ENCODE measurements at places on chromosomes 2 and 18.

GRCh38 chr18:63126134-63127069 lies 193.2 kb downstream of the BCL2 start:
- no peak for DNase-seq

GRCh38 chr2:232042911-232043574 lies 81.5 kb downstream of the DIS3L2 start:
- DNase-seq: no peak

DNA sequence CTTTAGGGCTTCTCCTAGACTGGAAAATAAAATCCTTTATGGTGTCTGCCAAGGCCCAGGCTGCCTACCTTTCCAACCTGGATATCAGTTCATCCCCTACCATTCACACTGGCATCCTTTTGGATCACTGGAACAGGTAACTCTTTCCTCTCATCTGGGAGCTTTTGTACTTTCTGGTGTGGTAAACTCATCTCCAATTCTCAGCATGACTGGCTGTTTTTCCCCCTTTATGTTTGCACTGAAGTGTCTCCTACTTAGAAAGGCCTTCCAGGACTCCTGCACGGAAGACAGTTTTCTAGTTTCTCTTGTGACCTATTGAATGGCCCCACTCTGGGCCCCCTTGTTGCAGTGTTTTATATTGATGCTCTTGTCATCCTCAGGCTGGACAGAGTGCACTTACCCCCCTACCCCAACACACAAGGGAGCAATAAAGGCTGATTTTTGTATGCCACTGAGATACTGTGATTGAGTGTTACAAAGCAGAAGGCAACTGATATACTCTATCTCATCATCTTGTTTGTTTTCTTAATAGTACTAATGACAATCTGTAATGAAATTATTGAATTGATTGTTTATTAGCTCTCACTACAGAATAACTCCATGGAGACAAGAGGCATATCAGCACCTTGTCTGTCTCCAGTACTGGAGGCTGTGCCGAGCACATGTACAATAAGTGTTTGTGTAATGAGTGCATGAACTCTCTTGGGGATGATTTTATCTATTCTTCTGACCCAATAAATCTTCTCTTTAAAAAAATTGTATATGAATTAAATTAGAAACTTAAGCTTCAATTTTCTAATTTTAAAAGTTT lies 129.9 kb downstream of the PIEZO2 start:
- no peak for DNase-seq

GRCh38 chr2:45962177-45962921 lies 310.9 kb downstream of the PRKCE start:
- no peak for DNase-seq

GRCh38 chr2:37414470-37414949 lies 70.1 kb downstream of the QPCT start:
- peak; percentile 23 for DNase-seq

DNA sequence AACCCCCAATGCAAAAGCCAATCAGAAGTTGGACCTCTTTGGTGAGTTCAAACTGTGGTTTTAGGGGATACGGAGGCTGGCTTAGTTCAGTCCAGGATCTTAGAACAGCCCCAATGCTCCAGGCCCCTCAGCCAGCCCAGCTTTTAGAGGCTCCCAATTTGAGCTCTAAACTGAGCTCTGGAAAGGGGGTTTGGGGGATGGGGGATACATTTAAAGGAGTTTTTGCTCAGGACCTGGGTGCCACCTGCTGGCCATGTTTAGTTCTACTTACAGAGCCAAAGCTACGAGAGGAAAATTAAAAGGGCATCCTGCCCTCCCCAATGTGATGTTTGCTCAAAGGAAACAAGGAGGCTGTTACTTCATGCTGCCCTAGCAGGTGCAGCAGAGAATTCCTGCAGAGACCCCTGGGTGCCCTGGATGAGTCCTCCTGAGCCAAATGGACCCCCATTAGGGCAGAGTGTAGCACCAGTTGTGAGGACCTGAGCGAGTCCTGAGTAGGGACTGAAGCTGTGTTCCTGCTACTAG lies 15.9 kb upstream of the TMEM214 start:
- DNase-seq: peak; percentile 19

- DNase-seq: no peak
These were observed 9.1 kb upstream of the DYTN start for GRCh38 chr2:206727287-206727686.

DNA sequence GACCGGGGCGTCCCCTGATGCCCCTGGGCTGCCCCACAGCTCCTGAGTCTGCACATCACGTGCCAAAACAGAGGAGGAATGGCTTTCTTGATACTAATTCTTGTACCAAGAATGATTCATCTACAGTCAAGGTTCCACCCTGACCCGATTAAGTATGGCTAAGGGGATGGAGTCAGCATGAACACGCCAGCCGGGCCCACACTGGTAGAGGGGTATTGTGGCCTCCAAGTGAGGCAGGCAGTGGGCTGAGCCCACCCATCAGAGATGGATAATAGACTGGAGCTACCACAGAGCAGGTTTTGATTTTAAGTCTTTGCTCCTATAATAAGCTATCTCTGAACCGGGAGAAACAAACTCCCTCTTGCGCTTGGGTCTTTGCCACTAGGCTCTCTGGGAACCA lies 17.9 kb upstream of the GNAL start:
- no peak for DNase-seq
